Ovary (tissue), 10 donors: ENCODE measurements at places on chromosomes 5 and 9. TPM values are rescaled to one million over a fixed set of nuclear protein-coding genes. Genes with fewer than 3 reads are reported as not detected.

GRCh38 chr5:5209089-5209488 is 69.0 kb downstream of the ADAMTS16 start:
- H3K27me3 ChIP-seq, result no peaks in the 10 kb centered on the region
- H3K4me3 ChIP-seq, result no peak overlapping the region
- H3K36me3 ChIP-seq, result no peaks in the 10 kb centered on the region

DNA sequence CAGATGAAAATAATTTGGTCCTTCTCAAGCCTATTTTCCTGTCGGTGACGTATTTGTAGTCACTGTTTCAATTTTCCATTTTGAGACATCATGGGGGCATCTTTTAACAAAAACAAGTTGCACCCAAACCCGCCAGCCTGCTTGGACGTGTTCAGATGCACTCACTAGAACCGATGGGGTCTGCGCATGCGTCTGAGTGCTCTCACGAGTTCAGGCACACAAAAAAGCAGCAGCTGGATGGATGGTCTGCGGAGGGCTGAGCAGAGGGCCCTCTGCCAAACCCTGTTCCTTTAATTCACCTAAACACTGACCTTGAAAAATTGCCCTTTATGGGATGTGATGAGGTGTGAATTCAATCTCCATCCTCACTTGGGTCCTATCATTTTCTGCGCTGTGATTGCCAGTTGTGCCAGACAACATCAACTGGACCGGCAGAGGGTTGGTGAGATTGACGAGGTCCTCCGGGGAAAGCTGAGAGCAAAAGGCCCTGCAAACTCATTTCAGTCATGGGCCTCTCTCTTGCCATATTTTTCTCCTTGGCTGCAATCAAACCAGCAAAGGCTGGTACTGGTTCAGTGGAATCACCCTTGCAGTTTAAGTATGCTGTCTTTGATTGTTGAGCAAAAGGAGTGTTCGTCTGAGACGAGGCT is 251.9 kb downstream of the NFIB start:
- H3K4me3 ChIP-seq, result no peak overlapping the region
- DNase-seq, result no peak
- no peaks in the 10 kb centered on the region for H3K36me3 ChIP-seq

DNA sequence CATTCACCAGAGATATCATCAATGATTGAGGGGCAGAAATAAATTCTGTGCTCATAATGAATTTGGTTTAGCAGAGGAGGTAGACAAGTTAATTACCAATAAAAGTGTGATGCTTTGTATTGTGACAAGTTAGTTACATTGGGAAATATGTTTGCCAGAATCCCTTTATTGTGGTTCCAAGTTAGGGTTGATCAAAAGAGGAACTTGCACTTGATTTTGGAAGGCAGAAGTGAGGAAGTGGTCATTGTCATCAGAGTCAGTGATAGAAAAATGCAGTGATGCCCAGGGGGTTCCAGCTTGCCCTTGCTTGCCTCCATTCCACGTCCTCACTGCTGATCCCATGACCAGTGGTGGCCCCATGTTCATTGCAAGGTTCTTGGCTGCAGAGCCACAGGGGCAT is 69.7 kb downstream of the SVEP1 start:
- no peaks in the 10 kb centered on the region for H3K4me1 ChIP-seq
- H3K27ac ChIP-seq, result no peak overlapping the region
- no peak overlapping the region for H3K4me3 ChIP-seq
- no peak for DNase-seq

GRCh38 chr9:33265211-33265865 is 489 bp downstream of the CHMP5 start:
- peak overlapping the region; percentile 55 for H3K4me3 ChIP-seq
- DNase-seq, result no peak
- peaks cover 11% of the 10 kb centered on the region for H3K4me1 ChIP-seq

PCDHGC5 gene
- total RNA-seq, result 3.5 TPM

- DNase-seq, result peak; percentile 56
- peak overlapping the region; percentile 75 for H3K27ac ChIP-seq
- no peak overlapping the region for H3K4me3 ChIP-seq
- H3K36me3 ChIP-seq, result no peaks in the 10 kb centered on the region
These were observed 231.3 kb downstream of the RFK start for GRCh38 chr9:76162751-76163500.

DNA sequence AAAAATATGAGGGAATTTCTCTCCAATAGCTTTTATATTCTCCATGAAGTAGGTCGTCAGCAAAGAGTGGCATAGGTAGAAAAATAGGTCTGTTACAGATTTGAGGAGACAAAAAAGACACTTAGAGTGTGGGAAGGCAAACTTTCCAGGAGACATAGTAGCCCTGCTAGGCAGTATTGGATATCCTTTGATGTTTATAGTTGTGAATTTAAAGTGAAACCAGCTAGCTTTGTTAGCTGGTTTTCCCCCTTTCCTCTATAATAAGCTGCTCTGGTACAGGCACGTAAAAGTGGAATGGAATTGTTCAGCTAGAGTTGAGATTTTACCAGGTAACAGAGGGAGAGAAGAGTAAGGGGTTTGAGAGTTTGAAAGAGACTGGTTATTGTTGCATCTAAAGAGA is 17.1 kb upstream of the APC start:
- H3K36me3 ChIP-seq, result no peaks in the 10 kb centered on the region
- no peaks in the 10 kb centered on the region for H3K4me1 ChIP-seq
- H3K27ac ChIP-seq, result no peak overlapping the region
- no peak overlapping the region for H3K4me3 ChIP-seq
- no peak for DNase-seq
